ENCODE measurements at places on chromosomes 1 and 21. TPM values are rescaled to one million over a fixed set of nuclear protein-coding genes. Genes with fewer than 3 reads are reported as not detected.

DNA sequence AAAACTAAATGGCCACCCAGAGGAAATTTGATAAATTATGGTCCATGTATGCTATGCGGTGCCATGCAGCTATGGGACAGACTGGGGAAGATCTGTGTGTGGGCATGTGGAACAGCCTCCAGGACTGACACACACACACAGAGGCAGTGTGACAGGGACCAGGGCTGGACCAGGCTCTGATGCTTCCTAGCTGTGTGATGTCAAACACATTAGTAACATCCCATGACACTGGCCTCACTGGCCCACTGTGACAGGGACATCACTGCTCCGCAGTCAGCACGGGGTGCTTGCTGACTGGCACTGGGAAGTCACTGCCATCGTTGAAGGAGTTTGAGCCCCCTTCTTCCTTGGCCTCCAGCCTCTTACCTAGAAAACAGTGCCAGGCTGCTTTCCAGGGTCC lies 13.9 kb downstream of the RAP1GAP start:
- DNase-seq, result no peak

DNA sequence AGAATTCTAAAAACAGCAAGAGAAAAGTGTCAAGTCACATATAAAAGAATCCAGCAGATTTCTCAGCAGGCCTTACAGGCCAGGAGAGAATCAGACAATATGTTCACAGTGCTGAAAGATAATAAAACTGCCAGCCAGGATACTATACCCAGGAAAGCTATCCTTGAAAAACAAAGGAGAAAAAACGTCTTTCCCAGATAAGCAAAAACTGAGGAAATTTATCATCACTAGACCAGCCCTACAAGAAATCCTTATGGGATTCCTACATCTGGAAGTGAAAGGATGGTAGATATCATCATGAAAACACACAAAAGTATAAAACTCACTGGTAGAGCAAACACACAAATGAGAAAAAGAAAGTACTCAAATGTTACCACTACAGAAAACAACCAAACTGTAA lies 25.2 kb upstream of the UTS2 start:
- no peak for DNase-seq

GRCh38 chr1:107588321-107588720 lies 376.7 kb downstream of the VAV3 start:
- no peak for DNase-seq

DNA sequence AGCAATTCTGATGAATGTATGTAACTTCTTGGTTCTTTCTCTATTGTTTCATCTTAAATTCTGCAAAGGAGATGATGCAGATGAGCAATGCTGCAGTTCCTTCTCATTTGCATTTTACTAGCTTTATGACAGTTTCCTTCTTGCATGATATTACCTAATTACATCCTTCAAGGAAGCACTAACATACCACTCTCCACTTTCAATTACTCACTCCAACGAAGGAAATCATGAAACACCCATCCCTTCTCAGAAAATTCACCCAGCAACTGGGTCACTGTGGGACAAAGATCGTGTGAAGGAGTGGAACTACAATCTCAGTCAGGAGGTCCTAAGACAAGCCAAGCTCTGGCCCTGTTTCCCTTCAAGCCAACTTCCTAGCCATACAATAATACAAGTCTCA lies 142.3 kb downstream of the CHD1L start:
- DNase-seq, result no peak

GRCh38 chr1:153390938-153391710 lies at the start of gene S100A8:
Gene S100A8 (minus strand): TSS chr1:153391073. CDS start chr1:153390535, 538 bp downstream.
- no peak for DNase-seq

DNA sequence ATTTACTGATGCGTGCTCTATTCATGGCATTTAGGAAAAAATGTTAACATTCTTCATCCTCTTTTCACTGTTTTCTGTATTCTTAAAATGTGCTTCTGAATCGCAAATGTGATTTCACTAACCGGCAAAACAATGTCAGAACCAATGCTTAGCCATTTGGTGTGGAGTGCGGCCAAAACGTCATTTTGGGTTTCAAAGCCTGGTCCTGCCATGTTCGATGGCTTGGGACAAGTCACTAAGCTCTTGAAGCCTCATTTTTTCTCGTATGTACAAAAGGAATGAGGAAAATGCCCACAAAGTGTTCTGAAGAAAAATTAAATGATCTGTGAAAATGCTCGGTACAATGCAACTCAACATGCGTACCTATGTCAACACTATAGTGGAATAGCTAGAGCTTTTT lies 175.3 kb downstream of the APP start:
- DNase-seq, result no peak

DNA sequence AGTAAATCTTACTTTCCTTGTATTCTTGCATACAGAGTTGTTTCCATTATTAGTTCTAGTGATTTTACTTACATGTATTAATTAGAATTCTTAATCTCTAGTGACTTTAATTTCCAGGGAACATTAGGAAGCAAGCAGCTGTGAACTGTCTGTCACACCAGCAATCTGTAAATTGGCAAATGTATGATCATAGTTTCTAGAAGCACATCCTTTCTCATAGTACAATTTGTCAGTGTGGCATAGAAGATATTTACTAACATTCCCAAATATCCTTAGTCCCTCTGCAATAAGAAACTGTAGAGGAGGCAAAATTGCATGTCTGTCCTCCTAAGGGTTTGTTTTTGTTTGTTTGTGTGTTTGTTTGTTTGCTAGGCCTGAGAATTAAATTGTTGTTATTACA lies 17.0 kb upstream of the FMO1 start:
- DNase-seq, result no peak

DNA sequence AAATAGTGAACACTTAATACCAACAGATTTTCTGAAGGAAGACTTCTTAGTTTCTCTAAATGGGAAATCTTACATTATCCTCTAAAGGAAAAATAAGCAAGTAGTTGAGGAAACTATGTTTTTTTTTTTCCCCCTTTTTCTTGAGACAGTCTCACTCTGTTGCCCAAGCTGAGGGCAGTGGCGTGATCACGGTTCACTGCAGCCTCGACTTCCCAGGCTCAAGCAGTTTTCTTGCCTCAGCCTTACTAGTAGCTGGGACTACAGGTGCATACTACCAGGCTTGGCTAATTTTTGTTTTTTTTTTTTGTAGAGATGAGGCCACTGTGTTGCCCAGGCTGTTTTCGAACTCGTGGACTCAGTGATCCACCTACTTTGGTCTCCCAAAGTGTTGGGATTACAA lies 3.9 kb downstream of the MTR start:
- no peak for DNase-seq

DNA sequence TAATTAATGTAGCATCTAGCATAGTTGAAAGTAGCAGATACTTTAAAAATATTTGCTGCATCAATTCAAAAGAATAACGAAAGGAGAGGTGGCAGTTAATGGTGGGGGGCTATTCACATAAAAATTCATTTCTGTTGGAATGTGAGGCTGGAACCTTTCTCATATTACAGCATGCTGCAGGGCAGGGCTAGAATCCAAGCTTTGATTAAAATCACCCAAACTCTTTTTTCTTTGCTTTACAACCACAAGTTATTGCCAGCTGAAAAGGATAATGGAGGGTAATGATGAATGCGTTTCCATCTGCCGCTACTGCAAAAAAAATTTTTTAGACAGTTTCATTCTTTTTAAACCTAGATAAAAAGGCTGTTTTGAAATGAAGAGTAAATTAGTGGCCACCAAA lies 9.8 kb downstream of the DISP1 start:
- DNase-seq, result no peak

DNA sequence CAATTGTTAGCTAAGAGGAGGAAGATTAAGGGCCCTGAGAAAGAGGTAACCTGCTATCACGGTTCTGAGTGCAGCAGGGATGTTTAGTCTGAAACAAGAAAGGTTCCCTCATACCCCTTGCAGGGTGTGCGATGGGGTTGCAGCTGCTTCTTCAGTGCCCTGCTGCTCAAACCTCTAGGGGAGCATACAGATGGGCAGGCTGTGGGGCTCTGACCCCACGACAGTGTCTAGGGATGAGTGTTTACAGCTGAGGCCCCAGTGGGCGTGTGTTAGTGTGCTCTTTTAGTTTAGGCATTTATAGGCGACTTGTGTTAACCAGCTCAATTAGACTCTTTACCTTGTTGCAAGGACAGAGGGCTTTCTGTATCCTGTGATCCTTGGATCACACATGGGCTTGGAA lies 41.3 kb upstream of the PLA2G5 start:
- no peak for DNase-seq

- no peak for DNase-seq
Observed at GRCh38 chr1:18279351-18280074, 171.9 kb downstream of the IGSF21 start.

DNA sequence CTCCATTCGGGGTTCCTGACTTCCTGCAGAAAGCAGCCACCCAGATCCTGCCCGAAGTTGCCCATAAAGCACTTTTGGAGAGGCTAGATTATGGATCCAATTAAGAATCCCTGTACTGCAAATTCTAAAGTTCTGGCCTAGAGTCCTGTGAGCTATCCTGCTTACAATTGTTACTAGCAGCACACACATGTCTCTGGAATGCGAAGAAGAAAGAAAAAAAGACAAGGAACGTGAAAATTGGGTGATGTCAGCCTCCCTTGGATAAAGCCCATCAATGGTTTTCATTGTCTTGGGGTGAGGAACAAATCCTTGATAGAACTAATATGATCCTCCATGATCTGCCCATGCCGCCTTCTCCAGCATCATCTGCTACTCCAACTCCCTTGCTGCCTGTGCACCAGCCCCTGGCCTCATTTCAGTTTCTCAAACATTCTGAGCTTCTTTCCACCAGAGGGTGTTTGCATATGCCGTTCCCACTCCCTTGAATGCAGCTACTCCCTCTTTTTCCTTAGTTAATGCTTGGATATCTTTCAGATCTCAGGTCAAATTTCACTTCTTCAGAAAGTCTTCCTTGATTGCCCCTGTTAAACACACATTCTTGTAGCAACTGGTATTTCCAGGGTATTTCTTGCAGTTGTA lies 94.0 kb downstream of the ST6GALNAC5 start:
- DNase-seq, result no peak

DNA sequence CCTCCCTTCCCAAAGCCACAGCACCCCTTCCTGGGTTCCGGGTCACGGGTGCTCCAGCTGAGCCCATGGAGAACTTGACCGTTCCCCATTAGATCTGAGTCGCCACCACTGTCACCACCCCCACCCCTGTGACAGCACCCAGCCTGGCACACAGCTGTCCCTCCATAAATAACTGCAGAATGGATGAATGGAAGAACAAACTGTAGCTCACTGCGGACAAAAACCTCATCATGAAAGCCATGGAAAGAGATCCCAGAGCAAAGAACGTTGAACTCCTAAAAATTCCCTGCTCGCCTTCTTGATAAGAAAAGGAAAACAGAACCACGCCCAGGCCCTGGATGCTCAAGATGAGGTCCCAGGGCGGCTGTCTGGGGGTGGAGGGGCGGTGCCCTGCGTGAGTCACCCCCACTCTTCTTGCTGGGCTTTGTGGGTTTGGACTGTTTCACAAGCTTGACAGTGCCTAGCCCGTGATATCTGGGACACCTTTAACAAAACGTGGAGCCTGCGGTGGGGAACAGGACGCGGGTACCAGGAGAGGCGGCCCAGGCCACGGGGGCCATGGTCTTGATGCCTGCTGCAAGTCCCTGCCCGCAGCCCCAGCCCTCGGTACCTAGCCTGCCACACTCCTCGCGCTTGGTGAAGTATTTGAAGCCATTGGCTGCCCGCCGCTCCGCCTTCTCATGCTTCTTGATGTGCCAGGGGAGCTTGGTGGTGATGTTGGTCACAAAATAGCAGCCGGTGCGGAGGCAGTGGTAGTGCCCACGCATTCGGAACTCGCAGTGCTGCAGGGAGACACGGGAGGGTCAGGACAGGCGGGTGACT lies 151.9 kb downstream of the CASZ1 start:
- DNase-seq, result no peak

DNA sequence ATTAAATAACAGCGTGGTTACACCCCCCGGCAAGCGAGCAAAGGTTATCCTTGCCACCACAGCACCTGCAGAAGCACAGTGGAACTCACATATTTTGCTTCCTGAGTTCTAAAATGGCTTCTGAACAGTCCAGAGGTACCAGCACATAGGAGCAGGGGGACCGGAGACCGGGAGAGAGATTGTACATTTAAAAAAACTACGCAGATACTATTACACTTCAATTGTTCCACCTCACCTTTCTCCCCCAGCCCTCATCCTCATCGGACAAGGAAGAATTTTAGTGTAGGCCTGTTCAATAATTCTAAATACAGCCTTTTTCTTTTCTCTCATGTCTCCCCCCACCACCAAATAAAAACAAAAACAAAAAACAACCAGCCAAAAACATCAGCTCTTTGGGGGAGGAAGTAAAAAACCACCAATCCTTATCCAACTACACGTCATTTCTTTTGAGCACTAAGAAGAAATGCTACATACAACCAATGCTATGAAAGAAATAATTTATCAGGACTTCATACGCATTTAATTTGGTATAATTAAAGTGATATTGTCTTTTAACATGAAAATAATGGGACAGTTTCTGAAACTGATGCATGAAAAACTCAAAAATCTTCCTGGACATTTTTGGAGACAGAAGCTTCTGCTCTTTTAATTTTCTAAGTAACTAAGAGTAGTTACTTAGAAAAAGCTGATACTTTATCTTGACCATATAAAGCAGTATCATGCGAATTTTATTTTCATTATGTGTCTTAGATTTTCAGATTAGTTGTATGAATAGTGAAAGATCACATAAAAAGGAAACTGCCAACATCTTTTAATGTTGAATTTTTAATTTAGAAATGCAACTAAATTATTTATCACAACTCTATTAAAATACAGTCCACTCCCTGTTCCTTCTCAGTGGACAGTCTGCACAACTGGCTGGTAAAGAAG lies 9.1 kb downstream of the CDKN2C start:
- DNase-seq, result peak; percentile 23

DNA sequence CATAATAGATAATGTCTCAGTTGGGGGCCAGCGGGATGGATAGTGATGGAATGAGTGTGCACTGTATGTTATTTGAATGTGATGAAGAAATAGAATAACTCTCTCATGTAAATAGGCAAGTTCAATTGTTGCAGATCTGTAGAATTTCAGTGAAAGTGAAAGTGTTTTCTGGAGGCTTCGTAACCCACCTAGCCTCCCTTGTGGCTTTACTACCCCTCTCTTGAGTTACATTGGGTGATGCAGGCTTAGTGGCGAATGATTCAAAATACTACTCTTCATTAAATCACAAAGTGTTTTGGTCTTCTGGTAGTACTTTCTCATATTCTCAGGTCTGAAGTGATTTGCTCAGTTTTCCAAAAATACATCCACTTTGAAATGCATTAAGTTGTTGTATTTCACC lies 411.9 kb downstream of the ZP4 start:
- DNase-seq, result no peak

GRCh38 chr1:116988248-116988647 lies 13.3 kb upstream of the CD101 start:
- no peak for DNase-seq

- DNase-seq, result no peak
Observed at GRCh38 chr1:59186656-59187055, 110.2 kb upstream of the FGGY start.

The EPHX1 gene
- 26.1 TPM for polyA plus RNA-seq

The JTB gene
- 340 TPM for polyA plus RNA-seq

The PHC2 gene
- polyA plus RNA-seq, result 121 TPM

The PRKAA2 gene
- 1.2 TPM for polyA plus RNA-seq

The ZNF684 gene
- 2.7 TPM for polyA plus RNA-seq

The ATP1A2 gene
- polyA plus RNA-seq, result 0.56 TPM

The TTC13 gene
- polyA plus RNA-seq, result 2.1 TPM

The GOLT1A gene
- 6.6 TPM for polyA plus RNA-seq

The C1orf210 gene
- polyA plus RNA-seq, result 7.7 TPM

The SIPA1L2 gene
- 2.5 TPM for polyA plus RNA-seq

Data from stomach (tissue), 19 donors.